ENCODE measurements at places on chromosomes 3 and 15. TPM values are rescaled to one million over a fixed set of nuclear protein-coding genes. Genes with fewer than 3 reads are reported as not detected.

- no peak for DNase-seq
Observed at GRCh38 chr15:65105038-65105437, 10.0 kb downstream of the UBAP1L start.

- no peak for DNase-seq
Observed at GRCh38 chr3:86949850-86950249, 41.1 kb downstream of the VGLL3 start.

Gene SLC6A1
- not detected for total RNA-seq

Gene MKRN3
- not detected for total RNA-seq

Gene FBXW12
- total RNA-seq = 0.59 TPM

DNA sequence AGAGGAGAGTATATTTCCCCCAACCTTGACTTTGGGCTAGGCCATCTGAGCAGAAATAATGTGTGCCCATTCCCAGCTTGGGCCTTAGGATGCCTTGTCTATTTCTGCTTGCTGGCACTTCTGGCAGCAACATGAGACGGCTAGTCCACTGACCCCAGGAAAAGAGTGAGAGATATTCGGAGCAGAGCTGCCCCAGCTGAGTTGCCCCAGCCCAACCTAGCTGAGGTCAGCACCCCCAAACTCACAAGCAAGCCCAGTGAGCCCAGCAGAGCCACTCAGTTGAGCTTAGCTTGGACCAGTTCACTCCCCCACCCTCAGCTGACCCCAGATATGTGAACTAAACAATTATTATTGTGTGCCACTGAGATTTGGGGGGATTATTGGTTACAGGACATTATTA lies 20.2 kb downstream of the ITGA11 start:
- DNase-seq = peak; percentile 5

GRCh38 chr15:70789213-70789612 lies 25.9 kb upstream of the UACA start:
- DNase-seq = no peak

Gene CDHR4
- total RNA-seq = not detected

DNA sequence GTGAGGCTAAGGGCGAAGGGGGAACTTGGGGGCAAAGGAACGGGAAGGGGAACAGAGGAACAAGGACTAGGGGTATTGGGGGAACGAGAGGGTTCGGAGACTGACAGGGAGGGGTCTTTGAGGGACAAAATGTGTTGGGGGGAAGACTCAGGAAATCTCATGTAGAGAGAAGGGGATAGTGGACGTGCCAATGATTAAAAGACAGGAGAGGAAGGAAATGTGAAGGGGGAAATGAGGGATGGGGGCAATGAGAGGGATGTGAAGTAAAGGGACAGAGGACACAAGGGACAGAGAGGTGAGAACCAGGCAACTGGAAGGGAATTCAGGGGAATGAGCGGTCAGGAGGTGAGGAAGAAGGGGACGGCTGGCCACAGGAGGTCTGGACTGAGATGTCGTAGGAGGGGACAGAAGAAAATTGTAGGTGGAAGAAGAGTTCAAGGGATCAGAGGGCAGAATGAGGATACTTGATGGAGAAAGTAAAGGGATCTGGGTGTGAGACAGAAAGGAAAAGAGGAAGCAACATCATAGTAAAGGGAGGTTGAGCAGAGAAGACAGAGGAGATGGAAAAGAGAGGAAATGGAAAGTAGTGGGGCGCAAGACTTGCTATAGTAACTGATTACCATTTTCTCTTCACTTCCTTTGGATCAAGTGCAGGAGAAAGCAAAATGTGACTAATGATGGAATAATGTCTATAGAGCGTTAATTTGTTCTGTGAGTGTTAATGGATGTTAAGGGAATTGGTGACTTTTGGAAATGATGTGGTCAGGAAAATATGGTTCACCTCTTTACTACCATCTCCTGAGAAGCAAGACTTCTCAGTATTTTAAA lies 749 bp downstream of the RAB8B start:
- no peak for DNase-seq

Gene SAXO2
- 2.6 TPM for total RNA-seq

Gene DISP2
- 0.59 TPM for total RNA-seq

DNA sequence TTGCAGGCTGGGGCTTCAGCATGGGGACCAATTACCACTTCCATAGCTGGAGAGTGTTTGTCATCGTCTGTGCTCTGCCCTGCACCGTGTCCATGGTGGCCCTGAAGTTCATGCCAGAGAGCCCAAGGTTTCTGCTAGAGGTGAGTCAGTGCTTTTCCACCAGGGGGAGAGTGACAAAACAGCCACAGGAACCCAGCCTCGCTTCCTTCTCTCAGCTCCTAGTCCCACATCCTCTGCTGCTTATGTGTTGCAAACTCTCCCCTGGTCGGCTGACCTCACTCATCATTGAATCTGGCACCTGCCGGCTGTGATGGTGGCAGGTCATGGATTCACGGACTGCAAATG lies 158.3 kb downstream of the SV2B start:
- peak; percentile 64 for DNase-seq

Gene KY
- not detected for total RNA-seq

Gene WDR49
- total RNA-seq = 0.90 TPM

DNA sequence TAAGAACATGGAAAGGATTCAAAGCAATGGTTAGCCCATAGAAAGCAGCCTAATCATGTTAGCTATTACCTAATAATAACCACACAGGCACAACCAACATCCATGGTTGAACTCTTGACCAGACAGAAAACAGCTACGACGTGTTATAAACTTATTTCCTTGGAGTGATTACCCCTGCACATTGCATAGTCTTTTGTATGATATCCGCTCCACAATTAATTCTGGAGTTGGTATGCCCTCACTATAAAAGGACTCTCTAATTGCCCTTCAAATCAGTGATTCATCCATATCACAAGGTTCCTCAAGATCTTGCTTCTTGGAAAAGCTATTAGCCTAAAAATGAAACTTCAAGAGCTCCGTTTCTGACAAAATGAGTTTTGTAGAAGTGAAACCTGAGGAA lies 117.9 kb downstream of the SYNPR start:
- DNase-seq = no peak

- DNase-seq = no peak
Observed at GRCh38 chr3:193594946-193595689, 2.1 kb downstream of the OPA1 start.

DNA sequence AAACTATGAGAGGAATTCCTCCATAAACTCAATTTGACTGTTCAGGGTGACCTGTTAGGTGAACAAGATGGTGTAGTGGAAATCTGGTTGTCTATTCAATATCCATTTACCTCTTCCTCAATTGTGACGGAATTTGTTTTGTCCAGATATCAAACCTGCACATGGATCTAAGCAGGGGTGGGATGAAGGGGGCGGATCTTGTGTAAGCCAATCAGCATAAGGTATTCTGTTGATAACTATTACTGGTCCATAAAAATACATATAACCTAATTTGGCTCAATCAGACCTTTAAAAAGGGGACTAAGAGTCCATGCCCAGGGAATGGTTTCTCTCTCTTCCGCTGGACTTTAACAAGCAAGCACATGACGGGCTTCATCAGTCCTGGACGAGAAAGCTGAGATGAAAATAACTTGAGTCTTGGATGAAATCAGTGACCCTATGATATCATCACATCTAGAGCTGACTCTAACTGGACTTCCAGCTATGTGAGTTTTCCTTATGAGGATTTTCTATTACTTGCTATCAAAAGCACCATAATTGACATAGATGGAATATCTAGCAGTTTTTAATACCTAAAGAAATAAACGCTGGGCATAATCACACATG lies 5.7 kb upstream of the POPDC2 start:
- no peak for DNase-seq

- no peak for DNase-seq
Observed at GRCh38 chr15:55353025-55353424, 34.0 kb downstream of the PIGB start.

GRCh38 chr3:123412811-123413604 lies 35.9 kb downstream of the ADCY5 start:
- no peak for DNase-seq

Gene IRAK2
- total RNA-seq = 0.61 TPM

All from H9 (cell line).